Activated CD4-positive, alpha-beta T cell treated with anti-CD3 and anti-CD28 coated beads for 36 hours (primary cell): ENCODE measurements at places on chromosomes 12 and 14.
A peak's percentile ranks its signal among the peaks of the same experiment; 100 is the strongest.

DNA sequence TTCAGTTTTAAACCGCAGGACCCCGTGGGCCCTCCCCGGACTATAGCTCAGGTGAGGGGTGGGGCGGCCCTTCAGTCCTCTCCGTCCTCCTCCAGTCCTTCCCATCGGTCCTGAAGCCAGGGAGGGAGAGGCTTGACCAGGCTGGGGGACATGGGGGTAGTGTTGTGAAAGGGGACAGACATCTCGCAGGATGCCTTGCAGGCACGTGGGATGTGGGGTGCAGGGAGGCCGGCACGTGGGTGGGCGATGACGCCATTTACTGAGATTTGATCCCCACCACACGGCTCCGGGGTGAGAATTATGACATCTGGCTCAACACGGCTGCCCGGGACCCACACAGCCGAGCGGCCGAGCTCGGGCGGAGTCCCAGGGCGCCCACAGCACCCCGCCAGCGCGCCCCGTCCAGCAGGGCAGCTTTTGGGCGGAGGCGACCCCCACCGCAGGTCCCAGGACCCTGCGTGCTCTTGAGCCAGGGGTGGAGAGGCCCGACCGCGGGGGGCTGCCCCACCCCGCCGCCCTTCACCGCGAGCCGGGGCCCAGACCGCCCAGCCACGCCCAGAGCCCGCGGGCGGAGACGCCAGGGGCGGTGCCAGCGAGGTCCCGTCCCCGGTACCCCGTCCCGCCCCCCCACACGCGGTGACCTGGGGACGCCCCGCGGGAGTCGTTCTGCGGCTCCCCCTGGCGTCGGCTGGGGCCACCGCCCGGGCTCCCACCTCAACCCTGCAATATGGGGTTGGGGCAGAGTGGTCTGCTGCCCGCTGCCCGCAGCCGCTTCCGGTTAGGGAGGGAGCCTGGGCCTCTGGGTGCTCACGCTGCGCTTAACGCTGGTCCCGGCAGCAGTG is 3.3 kb upstream of the EXOC3L4 start:
- DNase-seq = peak; percentile 88

GRCh38 chr14:99415496-99416281 is 65.0 kb downstream of the SETD3 start:
- peak; percentile 74 for DNase-seq

GRCh38 chr12:12735301-12735700 is 18.1 kb downstream of the CDKN1B start:
- no peak for DNase-seq

DNA sequence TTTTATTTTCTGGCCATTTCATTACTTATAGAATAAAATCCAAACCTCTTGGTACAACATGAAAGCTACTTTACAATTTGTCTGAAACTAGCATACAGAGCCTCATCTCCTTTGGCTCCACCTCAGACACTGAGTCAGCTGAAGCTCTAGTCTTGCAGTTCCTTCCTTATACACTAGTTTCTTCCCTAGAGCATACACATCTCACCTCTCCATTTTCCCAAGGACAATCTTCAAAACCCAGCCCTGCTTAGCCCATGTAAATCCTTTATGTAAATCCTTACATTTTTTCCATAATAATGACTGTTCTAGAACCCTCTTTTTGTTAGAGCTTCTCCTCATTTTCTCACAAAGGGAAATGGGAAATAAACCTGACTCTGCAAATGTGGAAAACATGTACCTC is 463.4 kb downstream of the SLC16A7 start:
- no peak for DNase-seq

GRCh38 chr12:100995771-100996170 is 201.2 kb downstream of the ANO4 start:
- DNase-seq = no peak

GRCh38 chr14:55893705-55894104 is 224.5 kb upstream of the PELI2 start:
- DNase-seq = no peak
